ENCODE measurements at places on chromosomes 12 and 14.
A peak's percentile ranks its signal among the peaks of the same experiment; 100 is the strongest.

- DNase-seq: no peak
These were observed 3.7 kb upstream of the COX8C start for GRCh38 chr14:93343266-93343665.

DNA sequence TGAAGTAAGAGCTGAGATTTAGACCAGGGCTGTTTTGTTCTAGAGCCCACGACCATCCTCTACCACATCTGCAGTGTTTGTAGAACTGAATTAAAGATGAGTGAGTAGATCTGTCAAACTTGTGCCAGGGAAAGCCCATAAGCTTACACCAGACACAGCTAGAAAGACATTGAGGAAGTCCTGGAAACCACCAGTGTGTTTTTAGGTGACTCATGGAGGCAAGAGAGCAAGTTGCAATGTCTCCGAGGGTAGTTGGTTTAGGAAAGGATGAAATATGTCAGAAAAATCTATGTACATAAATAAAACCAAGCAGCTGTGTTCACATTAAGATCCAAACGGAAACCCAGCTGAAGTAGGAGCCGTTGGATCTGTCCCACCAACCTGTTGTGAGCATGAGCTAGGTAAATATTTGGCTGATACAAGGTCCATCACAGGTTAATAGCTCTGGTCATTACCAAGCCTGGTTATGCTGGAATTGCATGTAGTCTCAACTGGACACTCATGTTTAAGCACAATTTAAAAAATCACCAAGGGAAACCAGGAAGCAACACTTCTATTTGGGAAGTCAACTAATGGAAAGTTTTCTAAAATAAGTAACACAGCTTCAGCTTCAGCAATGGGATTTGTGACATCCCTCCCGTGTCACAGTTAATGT, 49.9 kb upstream of the PLEKHG3 start:
- DNase-seq: no peak

GRCh38 chr14:22598896-22599244, 770 bp downstream of the ABHD4 start:
- DNase-seq: no peak

DNA sequence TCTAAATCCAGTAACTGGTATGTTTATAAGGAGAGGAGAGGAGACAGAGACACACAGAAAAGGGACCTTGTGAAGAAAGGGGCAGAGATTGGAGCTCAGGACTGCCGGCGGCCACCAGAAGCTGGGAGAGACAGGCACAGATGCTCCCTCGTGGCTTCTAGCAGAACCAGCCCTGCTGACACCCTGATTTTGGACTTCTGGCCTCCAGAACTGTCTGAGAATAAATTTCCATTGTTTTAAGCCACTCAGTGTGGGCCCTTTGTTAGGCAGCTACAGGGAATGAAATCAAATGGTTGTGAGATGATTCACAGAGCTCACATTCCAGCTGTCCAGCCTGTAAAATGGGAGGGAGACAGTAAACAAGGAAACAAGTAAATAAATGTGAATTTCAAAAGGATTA, 47.6 kb downstream of the TMEM132C start:
- DNase-seq: no peak

- no peak for DNase-seq
These were observed 106.9 kb downstream of the RFLNA start for GRCh38 chr12:124401704-124402221.

DNA sequence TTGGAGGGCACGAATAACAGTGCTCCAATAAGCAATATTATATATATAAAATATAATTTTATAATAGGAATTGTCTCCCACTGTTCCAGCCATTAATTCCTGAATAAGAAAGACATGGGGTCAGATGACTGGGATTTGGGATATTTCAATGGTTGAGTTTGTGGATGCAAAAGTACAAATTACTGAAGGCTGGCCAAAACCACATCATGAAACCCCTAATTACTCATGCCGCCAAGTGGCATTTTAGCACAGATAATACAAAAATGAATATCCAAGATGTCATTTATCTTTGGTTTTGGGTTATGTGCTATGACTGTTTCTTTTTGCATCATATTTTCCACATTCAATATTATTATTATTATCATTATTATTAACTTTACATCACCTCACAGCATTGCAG, 261.4 kb upstream of the TBX3 start:
- no peak for DNase-seq

- no peak for DNase-seq
These were observed 106.9 kb downstream of the SCARB1 start for GRCh38 chr12:124756760-124757159.

GRCh38 chr12:124098887-124099286, 125.9 kb downstream of the ZNF664 start:
- no peak for DNase-seq

DNA sequence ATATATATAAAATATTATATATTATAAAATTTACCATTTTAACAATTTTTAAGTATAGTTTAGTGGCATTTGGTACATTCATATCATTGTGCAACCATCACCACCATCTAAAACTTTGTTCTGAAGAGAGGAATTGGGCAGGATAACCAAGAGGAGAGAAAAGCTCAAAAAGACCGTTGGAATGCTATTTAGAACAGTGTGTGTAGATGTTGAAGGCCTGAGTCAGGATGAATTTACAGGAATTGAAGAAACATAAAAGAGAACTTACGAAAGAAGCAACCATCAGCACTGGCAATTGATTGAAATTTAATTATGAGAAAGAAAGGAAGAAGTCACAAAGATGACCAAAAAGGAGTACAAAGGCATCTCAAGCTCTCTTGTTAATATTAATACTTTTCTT, 196.9 kb upstream of the PWP1 start:
- DNase-seq: no peak

DNA sequence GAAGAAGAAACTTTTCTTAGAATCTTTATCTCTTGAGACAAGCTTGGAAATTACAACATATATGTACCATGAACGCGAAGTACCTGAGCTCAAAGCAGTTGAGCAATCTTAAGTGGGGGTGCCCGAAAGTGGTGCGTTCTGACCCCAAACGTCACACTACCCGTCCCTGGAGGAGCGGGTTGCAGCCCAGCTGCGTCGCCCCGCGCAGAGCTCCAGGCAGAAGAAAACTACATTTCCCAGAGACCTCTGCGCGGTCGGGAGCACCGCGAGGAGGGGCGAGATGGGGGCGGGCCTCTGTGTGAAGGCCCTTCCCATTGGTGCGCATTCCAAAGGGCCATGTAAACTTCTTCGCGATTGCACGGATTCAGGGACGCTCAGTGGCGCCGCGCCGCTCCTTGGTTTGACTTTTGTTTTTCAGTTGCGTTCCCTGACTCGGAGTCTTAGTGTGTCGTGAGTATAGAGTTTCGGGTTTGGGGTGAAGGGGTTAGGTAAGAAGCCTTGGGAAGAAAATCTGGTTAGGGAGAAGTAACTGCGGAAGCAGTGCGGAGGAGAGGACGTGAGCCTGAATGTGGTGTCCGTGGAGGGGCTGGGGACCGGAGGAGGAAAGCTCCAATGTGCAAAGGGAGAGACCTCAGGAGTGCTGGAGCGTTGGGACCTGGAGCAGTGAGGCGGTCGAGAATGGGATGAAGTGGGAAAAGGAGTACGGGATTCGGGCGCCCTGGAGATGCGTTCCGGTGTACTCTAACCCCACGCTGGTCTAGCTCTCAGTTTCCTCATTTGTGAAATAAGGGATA, at the start of gene CCDC77:
TSS of gene CCDC77 (plus strand) at position 410 of the 794 bp plus-strand sequence. CDS start 7,740 bp downstream, outside the sequence.
- peak; percentile 85 for DNase-seq

GRCh38 chr14:38593476-38593875, 337.6 kb upstream of the CLEC14A start:
- DNase-seq: no peak

GRCh38 chr14:64880221-64881121, 764 bp upstream of the SPTB start:
- DNase-seq: peak; percentile 24

Data from activated naive CD8-positive, alpha-beta T cell treated with anti-CD3 and anti-CD28 coated beads, Interleukin-2, amount 50 U/mL, for 16 hours (primary cell).